NCI-H510A treated with DMSO at 0.1 percent for 48 hours (cell line): ENCODE measurements at places on chromosomes 16 and 17.

DNA sequence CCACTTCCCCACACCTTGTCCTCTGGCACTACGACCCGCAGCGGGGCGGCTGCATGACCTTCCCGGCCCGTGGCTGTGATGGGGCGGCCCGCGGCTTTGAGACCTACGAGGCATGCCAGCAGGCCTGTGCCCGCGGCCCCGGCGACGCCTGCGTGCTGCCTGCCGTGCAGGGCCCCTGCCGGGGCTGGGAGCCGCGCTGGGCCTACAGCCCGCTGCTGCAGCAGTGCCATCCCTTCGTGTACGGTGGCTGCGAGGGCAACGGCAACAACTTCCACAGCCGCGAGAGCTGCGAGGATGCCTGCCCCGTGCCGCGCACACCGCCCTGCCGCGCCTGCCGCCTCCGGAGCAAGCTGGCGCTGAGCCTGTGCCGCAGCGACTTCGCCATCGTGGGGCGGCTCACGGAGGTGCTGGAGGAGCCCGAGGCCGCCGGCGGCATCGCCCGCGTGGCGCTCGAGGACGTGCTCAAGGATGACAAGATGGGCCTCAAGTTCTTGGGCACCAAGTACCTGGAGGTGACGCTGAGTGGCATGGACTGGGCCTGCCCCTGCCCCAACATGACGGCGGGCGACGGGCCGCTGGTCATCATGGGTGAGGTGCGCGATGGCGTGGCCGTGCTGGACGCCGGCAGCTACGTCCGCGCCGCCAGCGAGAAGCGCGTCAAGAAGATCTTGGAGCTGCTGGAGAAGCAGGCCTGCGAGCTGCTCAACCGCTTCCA lies 2.6 kb downstream of the METTL26 start:
- no peak for DNase-seq

DNA sequence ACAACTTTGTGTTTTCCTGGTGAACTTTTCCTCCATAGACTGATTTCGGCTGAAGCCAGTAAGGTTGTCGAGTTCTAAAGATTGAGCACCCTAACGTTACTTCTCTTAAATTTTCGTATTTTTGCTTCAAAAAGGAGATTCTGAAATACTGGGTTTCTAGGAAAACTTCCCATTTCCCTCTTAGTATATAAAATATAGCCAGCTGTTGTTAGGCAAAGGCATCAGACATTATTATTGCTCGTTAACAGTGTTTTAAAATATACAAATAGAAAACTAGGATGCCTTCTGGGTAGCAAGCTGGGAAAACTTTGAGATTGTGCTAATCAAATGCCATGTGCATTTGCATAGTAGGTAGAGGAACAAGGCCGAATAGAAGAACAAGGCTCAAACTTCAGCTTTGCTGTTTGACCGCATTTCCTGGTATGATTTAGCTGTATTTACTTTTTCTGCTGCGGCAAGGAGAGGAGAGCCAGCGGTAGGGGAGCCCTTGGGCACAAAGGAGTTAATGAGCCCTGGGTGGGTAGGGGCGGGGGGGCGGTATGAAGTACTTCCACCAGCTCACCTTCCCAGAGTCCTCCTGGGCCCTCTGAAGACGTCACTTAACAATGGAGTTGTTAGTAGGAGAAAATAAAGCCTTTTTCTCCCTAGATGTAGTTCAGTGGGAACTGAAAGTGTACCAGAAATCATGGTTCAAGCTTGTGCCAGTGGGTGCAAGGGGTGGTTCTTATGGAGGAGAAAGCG lies 151.9 kb downstream of the MSI2 start:
- DNase-seq: peak; percentile 97

DNA sequence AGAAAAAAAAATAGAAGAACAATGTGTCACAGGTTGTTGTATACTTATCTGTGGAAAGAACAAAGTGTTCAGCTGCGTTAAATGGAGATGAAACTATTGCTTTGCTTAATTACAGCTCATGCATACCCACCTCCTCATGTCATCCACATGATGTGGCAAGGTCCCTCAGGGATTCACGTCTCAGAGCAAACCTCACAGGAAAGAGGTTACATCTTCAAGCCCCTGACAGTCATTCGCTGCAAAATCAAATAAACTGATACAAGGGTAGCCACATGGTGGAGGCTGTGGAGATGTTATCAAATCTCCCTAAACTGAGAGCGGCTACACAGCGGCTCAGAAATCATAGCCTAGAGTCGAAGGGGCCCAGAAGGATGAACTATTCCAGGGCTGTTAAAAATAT lies 21.1 kb downstream of the GINS3 start:
- no peak for DNase-seq

- no peak for DNase-seq
Observed at GRCh38 chr17:68182011-68182306, 65.9 kb upstream of the AMZ2 start.

GRCh38 chr16:54355251-54355650 lies 68.7 kb upstream of the IRX3 start:
- DNase-seq: no peak
